Muscle of leg (tissue), 16 donors: ENCODE measurements at places on chromosomes 5 and 9. TPM values are rescaled to one million over a fixed set of nuclear protein-coding genes. Genes with fewer than 3 reads are reported as not detected.

Gene NR2F1-AS1
- polyA plus RNA-seq = 1.7 TPM

Gene CTNND2
- 0.48 TPM for polyA plus RNA-seq

Gene ADAMTS2
- polyA plus RNA-seq = 21.3 TPM

Gene NXNL2
- polyA plus RNA-seq = 0.41 TPM

DNA sequence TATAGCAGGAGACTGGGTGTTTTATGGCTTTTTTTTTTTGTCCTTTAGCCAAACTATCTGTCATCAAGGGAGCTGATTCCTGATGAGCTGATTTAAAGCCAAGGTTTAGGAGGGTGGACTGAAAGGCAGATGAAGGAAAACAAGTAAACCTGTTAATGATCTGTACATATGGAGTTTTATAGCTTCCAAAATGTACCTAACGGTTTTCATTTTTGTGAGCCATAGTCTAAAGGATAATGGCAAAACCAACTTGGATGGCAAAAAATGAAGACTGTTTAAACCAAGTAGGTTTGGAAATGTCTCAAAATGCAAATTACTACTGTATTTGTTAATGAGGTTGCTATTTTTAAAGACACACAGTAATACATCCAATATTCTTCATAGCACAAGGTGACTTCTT, 281.5 kb downstream of the YTHDC2 start:
- DNase-seq = no peak

GRCh38 chr9:89549031-89549644, 51.2 kb upstream of the SEMA4D start:
- DNase-seq = peak; percentile 77

DNA sequence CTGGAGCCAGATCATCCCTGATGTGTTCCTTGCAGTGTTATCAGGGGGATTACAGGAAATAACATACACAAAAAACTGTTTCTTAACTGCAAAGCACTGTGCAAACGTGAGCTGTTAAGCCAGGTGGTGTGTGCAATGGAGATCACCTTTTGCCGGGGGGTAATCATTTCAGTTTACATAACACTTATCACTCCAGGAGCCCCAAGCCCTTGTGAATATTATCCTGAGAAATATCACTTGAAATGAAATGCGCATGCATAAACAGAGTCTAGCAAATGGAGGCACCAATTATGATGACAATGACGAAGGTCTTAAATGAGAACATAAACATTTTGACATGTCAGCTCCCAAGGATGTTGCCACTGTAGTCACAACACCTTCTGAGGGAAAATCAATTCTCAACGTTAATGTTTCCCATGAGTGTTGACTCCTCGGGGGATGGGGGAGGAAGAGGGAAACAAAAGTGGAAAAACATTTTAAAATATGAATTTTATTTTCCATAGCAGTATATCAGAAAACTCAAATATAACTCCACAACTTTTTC, 54.5 kb upstream of the RAD23B start:
- no peak for DNase-seq

- peak; percentile 93 for DNase-seq
Observed at GRCh38 chr9:124810663-124811355, 33.9 kb downstream of the OLFML2A start.

DNA sequence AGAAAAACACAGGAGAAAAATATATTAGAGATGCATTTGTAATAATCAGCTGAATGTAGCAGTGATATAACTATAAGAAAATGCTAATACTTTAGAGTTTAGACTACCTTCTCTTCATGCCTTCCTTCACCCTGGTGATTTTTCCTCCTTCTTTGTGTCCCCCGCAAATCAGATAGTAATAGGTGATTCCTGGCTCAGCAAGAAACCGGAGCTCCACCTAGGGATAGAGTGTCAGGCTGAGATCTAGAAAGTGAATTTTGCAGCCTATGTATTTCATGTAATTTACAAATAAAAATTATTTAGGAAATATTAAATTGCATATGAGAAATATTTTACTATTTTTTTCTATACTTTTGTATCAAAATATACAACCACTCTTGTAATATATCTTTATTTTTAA, 109.8 kb upstream of the ST8SIA4 start:
- no peak for DNase-seq

GRCh38 chr5:81650987-81651386, 99.9 kb downstream of the SSBP2 start:
- DNase-seq = peak; percentile 19

- DNase-seq = no peak
Observed at GRCh38 chr9:120742951-120743416, 28.7 kb upstream of the MEGF9 start.

DNA sequence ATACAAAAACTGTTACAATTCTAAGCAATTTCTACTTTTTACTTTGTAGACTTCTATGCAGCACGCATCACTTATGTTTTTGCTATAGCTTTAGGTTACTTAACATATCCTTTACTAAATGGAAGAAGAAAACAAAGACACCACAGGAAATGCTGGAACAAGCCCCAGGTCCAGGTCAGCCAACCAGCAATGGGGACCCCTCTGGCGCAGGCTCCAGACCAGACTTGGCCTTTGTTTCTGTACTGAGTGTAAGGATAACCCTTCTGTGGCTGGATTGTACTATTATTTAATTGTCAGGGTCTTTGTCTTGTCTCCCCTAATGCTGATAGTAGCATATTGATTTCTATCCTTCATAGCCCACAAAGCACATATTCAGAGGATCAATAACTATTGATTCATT, 4.2 kb downstream of the SEMA4D start:
- no peak for DNase-seq

DNA sequence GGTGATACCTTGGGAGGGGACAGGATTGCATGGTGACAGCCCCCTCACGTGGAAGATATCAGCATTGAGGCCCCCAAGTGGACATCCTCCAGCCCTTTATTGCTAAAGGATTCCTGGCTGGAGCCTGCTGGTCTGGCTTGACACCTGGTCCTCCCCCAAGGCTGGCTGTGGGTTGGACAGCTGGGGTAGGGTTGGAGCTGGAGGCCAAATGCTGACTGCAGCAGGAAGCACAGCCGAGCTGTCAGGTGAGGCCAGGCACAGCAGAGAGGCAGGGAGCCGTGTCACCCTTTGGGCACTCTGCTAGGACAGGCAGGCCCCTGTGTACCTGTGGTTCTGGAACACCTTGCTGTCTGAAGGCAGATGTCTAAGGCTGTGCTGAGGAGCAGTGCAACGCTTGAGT, 2.2 kb downstream of the CACFD1 start:
- DNase-seq = no peak

- no peak for DNase-seq
Observed at GRCh38 chr5:107935645-107936044, 264.9 kb upstream of the EFNA5 start.

- DNase-seq = no peak
Observed at GRCh38 chr9:108859459-108860114, 2.5 kb upstream of the ACTL7A start.

- DNase-seq = no peak
Observed at GRCh38 chr9:131180454-131180853, 55.1 kb downstream of the NUP214 start.

DNA sequence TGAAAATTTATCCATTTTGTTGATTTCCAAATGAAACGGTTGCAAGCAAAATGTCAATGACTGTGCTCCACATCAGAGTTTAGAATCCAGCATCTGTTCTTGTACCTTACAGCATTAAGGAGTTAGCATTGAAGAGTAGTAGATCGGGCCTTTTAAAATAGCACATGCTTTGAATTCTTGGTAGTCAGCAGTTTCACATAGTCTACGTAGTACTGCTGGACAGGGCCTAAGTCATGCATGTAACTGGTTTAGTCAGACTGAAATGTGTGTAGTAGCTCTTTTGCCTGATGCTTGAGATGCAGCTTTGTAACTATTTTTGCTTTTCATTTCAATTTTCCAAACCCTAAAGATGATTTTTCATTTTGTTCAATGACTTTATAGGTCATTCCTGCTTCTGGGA, 19.8 kb downstream of the LECT2 start:
- peak; percentile 54 for DNase-seq

DNA sequence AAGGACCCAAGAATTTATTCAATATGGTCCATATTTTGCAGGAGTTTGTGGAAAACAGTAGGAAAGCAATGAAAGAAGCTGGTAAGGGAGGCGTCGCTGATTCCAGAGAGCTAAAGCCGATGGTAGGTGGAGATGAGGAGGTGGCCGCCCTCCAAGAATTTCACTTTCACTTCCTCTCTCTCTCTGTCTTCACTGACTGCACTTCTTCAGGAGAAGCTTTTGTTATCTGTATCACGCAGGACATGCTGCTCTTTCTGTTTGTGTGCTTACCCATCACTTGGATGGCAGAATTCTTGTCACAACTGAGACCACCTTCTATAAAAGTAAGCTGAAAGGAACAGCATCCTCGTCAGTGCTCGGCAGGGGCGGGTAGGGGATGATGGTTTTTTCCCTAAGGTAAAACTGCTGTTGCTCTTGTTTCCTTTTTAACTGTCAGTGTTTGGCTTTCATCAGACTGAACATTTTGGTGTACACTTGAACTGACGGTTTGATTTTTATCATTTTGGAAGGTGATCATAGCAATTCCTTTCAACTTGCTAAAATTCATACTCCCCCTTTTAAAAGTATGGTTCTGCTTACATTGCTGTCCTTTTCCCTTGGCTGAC, 62.4 kb upstream of the FSD1L start:
- peak; percentile 74 for DNase-seq
